ENCODE measurements at places on chromosomes 6 and 20. TPM values are rescaled to one million over a fixed set of nuclear protein-coding genes. Genes with fewer than 3 reads are reported as not detected.
A peak's percentile ranks its signal among the peaks of the same experiment; 100 is the strongest.

MROH8 gene
- 1.3 TPM for total RNA-seq

GNMT gene
- total RNA-seq: 0.68 TPM

BTN1A1 gene
- not detected for total RNA-seq

DNA sequence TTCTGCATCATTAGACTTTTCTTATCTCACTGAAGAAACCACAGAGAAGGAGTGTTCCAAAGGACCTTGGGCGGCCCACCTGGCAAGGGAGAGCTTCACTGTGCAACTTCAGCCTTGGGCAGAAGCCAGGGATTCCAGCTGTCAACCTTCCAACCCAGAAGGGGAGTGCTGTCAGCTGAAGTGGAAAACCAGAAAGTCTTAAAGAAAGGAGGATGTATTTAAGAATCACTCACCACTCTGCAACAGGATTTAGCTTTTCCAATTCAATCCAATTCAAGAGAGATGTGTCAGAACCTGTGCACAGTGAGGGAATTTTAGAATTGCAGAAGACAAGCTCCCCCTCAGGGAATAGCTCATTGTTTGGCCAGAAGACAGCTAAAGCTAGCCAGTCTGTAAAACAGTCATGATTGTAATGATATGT lies 553.7 kb downstream of the CD83 start:
- peak; percentile 96 for DNase-seq

- DNase-seq: no peak
Measured at GRCh38 chr6:157099912-157100593, 223.3 kb downstream of the TMEM242 start.

GRCh38 chr20:19932170-19932667 lies 84.9 kb upstream of the NAA20 start:
- DNase-seq: peak; percentile 90

DNA sequence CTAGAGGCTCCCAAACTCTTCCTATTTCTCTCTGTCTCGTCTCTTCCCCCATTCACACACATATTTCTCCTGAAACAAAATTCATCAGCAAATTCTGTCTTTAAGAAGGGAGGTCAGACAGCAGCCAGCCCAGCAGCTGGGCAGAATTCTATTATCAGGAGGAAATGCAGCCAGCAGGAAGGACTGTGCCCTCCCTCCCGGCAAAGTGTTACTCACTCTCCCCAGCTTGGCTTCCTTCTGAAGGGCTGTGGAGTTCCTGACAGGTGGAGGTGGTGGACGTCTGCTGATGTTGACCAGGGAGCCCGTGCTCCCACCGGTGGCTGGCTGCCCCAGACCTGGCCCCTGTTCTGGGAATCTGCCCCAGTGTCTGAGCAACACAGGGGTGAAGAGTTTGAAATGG lies 37.3 kb downstream of the KCNB1 start:
- no peak for DNase-seq

GRCh38 chr6:22081709-22082108 lies 215.1 kb downstream of the PRL start:
- no peak for DNase-seq

- DNase-seq: no peak
Measured at GRCh38 chr6:130593200-130593599, 227.4 kb downstream of the TMEM200A start.
